Colonic mucosa (tissue), 4 donors: ENCODE measurements at places on chromosomes 13 and 19.

DNA sequence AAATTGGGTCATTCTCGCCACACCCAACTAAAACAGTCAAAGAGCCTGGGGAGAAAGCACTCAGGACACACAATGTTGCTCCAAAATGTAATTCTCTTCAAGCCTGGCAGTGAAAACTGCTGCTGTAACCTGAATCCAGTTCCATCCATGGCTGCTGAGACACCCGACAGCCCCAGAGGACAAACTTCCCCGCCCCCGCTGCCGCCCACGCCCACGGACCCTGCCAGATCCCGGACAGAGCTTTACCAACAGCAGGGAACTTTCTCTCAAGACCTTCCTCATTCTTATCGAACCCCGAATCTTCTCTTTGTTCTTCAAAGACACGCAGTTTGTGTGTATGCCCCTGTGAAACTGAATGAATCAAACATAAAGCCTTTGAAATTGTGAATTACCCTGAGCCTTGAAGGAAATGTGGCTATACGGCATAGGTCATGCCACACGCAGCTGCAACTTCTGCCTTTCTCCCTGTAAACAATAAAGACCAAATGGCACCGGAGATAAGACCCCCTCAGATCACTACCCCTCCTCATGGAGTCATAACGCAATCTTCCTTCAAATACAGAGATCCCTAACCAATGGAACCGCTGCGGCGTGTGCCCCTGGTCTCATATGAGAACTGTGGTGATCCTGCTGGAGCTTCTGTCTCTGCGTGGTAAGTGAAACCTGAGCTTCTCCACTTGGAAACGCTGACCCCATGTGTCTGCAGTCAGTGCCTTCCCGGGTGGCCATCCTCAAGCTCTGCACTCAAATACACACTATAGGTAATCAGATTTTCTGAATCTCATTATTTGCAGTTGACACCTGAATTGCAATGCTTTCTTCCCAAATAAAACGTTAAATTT, 4.8 kb upstream of the LAMP1 start:
- DNase-seq, result peak; percentile 31

GRCh38 chr13:67557642-67558241, 327.6 kb upstream of the PCDH9 start:
- DNase-seq, result no peak

- no peak for DNase-seq
These were observed 541.8 kb upstream of the SLC10A2 start for GRCh38 chr13:103607995-103608394.

DNA sequence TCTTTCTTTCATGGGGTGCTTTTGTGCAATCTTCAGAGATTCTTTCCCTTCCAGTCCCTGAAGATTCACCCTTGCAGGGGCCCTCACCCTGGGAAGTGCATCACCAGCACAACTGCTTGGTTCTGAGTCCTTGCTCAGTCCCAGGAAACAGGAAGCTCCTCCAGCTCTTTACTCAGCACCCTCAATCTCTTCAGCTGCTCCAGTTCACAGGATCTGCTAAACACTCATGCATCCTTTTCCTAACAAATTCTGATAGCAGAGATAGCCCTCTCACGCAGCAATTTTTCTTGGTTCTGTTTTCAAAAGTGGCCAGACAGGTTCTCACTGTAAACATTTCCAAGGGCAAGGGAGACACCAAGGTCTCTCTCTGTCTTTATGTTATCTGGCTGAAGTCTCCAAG, 823.1 kb downstream of the LIG4 start:
- DNase-seq, result no peak

GRCh38 chr13:100436099-100436498, 152.5 kb downstream of the GGACT start:
- peak; percentile 63 for DNase-seq

DNA sequence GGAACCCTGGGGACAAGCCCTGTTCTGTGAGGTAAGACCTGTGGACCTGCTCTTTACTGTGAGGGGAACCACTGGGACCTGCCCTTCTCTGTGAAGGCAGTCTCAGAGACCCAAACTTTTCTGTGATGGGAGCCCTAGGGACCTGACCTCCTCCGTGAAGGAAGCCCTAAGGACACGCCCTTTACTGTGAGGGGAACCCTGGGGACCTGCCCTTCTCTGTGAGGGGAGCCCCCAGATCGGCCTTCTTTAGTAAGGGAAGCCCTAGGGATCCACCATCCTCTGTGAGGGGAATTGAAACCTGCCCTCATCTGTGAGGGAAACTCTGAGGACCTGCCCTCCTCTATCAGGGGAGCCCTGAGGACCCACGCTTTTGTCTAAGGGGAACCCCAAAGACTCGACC, 343.5 kb downstream of the UQCRFS1 start:
- DNase-seq, result no peak

DNA sequence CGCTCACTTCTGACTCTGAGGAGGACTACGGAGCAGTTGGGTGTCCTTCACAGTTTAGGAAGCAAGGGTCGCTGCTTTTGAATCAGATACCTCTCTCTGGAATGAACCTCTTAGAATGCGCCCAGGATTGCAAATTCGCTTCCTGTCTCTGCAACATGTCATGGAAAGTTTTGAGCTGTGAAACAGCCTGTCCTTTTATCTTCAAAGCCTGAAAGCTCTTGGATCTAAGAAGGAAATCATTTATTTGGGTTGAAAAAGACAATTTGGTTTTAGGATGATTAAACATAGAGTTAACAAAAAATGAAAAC, 134.1 kb downstream of the KATNAL1 start:
- DNase-seq, result no peak

DNA sequence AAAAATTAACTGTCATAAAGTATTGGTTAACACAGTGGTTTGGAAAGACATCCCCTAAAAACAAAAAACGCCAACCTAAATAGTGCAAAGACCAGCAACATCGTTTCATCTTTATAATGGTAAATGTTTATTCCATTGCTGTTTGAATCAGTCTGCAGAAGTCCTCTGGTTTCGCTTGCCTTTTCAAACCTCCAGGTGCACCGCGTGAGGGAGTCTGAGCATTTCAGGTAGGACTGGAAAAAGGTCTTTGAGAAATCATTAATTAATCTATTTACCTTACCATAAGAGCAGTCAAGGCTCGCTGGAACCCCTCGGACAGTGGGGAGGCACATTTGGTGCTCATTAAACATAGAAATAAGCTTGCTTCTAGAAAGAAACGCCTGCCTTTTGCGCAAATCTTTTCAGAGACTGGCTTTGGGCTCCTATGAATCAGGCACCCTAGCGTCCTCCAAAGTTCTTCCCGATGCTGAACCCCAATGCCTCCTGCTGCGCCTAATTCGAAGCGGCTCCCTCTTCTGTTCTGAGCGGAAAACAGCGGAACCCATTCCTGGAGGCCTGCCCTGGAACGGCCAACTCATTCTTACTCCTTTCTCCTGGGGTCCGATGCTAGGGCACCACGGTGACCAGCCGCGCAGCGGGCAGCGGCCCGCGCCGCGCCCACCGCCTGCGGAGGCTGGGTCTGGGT, 951 bp upstream of the MTUS2 start:
- no peak for DNase-seq

GRCh38 chr13:113149711-113150549, 8.5 kb upstream of the PROZ start:
- DNase-seq, result no peak

DNA sequence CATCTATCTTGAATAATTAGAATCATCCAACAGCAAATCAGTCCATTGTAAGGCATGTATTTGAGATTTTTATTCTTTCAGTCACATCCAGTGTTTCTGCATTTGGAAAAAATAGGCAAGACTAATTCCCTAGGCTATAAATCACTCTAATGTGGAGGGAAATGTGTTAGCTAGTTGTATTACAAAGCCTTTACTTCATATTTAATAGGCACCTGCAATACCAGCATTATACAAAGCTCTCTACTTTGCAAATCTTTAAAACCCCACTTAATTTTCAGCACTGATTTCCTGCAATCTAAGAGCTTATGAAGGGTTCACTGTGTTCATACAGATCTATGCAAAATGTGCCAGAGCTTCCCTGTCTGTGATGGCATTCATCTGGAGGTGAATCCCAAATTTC, 12.3 kb downstream of the PCDH9 start:
- DNase-seq, result no peak

- no peak for DNase-seq
These were observed 588.3 kb upstream of the SGCG start for GRCh38 chr13:22592515-22592914.

DNA sequence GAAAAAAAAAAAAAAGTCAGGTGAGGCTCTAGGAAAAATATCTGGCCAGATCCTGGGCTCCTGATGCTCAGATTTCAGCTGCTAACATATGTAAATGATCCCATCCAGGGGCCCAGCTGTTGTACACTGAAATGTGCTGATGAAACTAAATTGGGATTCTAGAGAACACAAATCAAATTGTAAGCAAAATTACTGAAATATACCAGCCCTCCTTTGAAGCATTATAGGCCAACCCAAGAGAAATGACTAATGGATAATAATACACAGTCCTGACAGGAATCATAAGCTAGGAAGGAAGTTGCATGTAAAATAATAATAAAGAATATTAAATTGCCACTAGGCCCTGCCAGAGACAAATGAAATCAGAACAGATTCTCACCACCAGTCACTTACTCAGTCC, 17.8 kb downstream of the KCTD12 start:
- no peak for DNase-seq

- DNase-seq, result no peak
These were observed 416.8 kb upstream of the SPRY2 start for GRCh38 chr13:80757694-80758093.

GRCh38 chr13:74299721-74300120, 165.5 kb upstream of the KLF12 start:
- DNase-seq, result no peak

GRCh38 chr13:26727633-26728032, 33.0 kb downstream of the GPR12 start:
- no peak for DNase-seq

- no peak for DNase-seq
These were observed 50.4 kb downstream of the TEX29 start for GRCh38 chr13:111370570-111371535.

DNA sequence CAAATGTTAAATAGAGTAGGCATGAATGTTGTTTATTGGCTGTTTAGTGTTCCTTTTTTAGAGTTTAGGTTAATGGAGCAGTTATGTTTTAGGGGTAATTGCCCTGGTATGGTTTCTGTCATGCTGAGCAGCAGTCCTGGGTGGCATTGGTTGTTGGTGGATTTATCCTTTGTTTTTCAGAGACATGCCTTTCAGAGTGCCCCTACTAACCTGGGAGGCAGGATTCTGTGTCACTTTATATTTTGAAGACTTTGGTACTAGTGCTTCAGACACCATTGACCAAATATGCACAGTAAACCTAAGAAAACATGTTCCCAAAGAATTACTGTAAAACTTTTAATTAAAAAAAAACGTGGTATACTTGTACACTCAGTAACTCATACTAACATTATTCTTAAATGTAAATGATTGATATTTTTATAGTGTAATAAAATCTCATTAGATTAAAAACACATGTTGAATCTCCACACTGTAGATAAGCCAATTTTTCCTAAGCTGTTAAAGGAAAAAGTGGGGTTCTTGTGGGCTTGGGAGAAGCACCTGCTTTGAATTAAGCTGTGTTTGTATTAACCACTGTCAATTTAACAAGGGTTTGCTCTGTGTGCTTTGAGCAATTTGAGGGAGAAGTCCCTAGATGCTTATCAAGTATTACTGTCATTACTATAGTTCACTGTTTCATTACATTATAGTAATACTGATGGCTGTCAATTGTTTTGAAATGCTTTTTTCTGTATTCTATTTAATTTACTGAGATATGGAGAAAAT, 133.2 kb downstream of the LMO7 start:
- no peak for DNase-seq

GRCh38 chr19:47215581-47215980, 15.4 kb downstream of the BBC3 start:
- peak; percentile 77 for DNase-seq

GRCh38 chr19:51568456-51568855, 2.6 kb upstream of the ZNF175 start:
- no peak for DNase-seq

- DNase-seq, result no peak
These were observed 11.2 kb downstream of the BCAT2 start for GRCh38 chr19:48799358-48800300.

GRCh38 chr19:756236-756635, 5.3 kb downstream of the MISP start:
- no peak for DNase-seq

DNA sequence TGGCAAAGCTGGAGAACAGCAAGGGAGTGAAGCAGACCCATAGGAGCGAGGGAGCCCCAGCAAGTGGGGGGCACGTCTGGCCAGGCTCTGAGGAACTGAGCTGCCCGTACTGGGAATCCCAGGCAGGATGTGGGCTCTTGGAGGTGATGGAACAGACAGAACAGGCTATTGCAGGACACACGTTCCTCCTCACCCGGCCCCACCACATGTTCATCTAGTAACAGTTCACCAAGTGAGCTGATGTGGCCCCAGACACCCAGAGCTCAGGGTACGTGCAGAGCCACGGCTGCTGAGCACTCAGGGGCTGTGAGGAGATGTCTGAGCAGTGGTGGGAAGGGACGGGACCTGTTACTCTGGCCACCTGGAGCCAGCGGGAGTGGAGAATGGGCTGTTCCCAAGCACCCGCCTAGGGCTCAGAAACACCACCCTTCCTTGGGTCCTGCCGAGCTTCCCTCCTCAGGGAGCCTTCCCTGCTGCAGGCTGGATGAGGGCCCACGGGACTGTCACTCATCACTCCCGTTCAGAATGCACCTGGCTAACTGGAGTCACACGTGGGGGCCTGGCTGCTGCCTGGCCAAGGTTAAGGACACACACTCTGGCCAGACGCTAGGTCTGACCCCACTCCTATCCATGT, 18.4 kb downstream of the ELL start:
- DNase-seq, result no peak

- peak; percentile 33 for DNase-seq
These were observed 8.0 kb downstream of the RGCC start for GRCh38 chr13:41465241-41465847.

- no peak for DNase-seq
These were observed 5.9 kb downstream of the KLF12 start for GRCh38 chr13:74128156-74128767.

GRCh38 chr19:32191921-32192320, 153.5 kb upstream of the ZNF507 start:
- no peak for DNase-seq

- no peak for DNase-seq
These were observed 1236.8 kb upstream of the SPRY2 start for GRCh38 chr13:81577601-81578195.

- DNase-seq, result no peak
These were observed 14.0 kb downstream of the NKPD1 start for GRCh38 chr19:45146741-45147205.

GRCh38 chr13:97938706-97939475, 14.6 kb upstream of the IPO5 start:
- DNase-seq, result no peak

GRCh38 chr13:76741046-76741445, 145.2 kb downstream of the KCTD12 start:
- DNase-seq, result no peak
